Left colon (tissue), 2 donors: ENCODE measurements at places on chromosomes 6 and 20.

DNA sequence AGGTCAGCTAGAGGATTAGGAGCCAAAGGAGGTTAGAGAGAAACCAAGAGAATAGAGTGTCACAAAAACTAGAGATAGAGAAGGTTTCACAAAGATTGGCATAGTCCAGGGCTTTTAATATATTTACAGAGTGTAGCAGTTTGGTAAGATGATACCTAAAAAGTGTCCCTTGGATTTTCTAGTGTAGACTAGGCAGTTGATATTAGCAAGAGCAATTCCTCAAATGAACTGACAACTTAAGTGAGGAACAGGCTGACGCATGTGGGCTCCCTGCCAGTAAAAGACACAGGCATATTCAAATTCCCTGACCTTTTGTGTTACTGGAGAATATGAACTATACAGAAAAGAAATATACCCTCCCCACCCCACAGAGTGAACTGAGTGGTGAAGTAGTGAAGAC, 40.1 kb downstream of the VTA1 start:
- DNase-seq = no peak

GRCh38 chr6:105179244-105180065, at the start of gene POPDC3:
TSS of gene POPDC3 (minus strand) at chr6:105180014. CDS start at chr6:105161909, 18,105 bp downstream.
- DNase-seq = peak; percentile 13

DNA sequence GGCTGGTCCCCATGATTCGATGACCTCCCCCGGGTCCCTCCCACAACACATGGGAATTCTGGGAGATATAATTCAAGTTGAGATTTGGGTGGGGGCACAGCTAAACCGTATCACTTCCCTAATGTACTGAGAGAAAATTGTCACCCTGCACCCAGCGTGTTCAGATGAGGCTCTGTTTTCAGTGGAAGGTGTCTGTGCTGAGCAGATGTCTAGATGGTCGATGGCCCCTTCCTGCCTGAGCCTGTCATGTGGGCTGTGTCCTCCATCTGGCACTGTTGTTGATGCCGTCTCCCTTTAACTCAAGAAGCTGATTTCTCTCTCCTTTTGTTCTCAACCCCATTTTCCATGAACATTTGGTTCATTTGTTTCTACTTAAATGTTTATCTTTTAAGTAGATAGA, 37.0 kb downstream of the TMEM181 start:
- DNase-seq = no peak

- no peak for DNase-seq
Measured at GRCh38 chr6:73236144-73236750, 11.0 kb upstream of the KHDC1L start.

GRCh38 chr6:118710616-118711015, 59.2 kb upstream of the CEP85L start:
- DNase-seq = no peak
